ENCODE measurements at places on chromosomes 16 and 17.
A peak's percentile ranks its signal among the peaks of the same experiment; 100 is the strongest.

- ATAC-seq: no peak
These were observed 17.0 kb downstream of the BEAN1 start for GRCh38 chr16:66444049-66444481.

DNA sequence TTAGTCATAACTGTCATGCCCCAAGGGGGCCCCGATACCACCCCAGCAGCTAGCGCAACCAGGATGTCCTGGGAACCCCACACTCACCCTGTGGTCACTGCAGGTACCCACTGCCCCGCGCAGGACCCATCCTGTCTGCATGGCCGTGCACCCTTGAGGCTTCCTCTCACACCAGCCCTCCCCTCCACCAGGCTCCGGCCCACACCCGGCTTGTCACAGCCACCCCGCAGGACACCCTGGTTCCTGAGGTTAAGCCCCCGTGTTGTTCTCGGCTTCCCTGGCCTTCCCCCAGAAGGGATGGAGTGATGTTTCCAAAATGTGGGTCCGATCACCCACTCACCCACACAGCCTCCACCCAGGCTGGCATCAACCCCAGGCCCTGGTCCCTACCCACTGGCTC lies 7.5 kb downstream of the DNASE1L2 start:
- no peak for ATAC-seq

GRCh38 chr17:46212634-46213435 lies 19.6 kb upstream of the KANSL1 start:
- ATAC-seq: no peak

DNA sequence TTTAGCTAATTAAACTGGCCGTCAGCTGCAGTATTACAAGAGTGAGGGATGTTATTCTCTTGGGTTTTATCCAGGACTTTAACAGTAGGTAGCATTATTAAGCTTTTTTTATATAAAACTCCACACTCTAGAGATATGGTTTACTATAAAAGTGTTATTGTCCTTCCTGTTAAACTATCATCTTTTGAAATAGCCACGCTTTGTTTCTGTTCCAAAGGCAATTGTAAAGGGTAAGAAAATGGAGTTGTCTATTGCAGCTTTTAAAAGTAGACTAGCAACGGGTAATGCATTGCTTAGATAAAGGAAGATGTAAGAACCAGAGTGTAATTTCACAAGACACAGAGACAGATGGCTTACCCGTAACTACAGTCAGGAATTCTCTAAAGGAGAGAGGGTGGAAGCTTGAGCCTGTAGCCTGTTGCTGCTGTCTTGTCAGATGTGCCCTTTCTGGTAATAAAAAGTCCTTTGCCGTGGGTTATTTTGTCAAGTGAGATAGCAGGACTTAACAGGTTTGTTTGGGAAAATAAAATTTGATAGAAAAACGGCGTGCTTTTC lies 56.4 kb downstream of the WWOX start:
- ATAC-seq: no peak

DNA sequence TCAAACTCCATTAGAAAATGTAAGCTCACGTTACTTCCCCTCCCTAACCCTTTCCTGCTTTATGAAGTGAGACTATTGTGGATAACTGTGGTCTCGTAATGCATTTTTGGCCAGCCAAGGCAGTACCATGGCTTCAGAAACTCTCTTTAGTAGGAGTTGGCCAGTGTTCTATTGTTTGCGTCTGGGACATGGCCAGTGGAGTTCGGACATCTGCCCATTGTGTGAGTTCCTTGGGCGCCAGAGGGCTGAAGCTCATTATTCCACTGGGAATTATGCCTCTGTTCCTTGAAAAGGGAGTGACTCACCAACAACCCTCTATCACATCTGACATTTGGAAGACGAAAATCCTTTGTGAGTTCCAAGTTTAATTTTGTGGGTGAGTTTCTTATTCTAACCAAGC lies 319.5 kb upstream of the SOX9 start:
- no peak for ATAC-seq

GRCh38 chr16:82761236-82761635 lies 134.5 kb downstream of the CDH13 start:
- ATAC-seq: no peak

- ATAC-seq: no peak
These were observed 5.4 kb downstream of the DYNC1LI2 start for GRCh38 chr16:66746048-66746447.

- ATAC-seq: no peak
These were observed 67.4 kb upstream of the SOX9 start for GRCh38 chr17:72053449-72053848.

DNA sequence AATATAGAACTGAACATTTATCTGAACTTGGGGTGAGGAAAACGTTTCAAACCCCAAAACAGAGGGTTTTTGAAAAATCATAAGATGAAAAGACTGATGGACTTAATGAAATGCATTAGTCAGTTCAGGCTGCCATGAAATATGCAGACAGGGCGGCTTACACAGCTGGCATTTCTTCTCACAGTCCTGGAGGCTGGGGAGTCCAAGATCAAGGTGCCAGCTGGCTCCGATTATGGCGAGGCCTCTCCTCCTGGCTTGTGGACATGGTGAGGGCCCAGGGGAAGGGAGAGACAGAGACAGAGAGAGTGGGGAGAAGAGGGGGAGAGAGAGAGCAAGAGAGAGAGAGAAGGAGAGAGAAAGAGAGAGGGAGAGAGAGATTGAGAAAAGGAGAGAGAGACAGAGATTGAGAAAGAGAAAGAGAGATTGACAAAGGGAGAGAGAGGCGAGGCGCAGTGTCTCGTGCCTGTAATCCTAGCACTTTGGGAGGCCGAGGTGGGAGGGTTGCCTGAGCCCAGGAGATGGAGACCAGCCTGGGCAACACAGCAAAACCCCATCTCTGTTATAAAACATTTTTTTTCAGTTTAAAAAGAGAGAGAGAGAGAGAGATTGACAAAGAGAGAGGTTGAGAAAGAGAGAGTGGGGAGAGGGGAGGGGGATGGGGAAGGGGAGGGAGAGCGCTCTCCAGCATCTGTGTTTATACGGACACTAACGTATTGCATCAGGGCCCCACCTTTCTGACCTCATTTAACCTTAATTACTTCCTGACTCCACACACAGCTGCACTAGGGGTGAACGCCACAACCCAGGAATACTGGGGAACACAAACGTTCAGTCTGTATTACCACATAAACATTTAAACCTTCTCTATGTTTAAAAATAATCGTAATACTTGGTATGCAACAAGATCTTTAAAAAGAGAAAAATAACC lies 24.6 kb upstream of the RPH3AL start:
- no peak for ATAC-seq

DNA sequence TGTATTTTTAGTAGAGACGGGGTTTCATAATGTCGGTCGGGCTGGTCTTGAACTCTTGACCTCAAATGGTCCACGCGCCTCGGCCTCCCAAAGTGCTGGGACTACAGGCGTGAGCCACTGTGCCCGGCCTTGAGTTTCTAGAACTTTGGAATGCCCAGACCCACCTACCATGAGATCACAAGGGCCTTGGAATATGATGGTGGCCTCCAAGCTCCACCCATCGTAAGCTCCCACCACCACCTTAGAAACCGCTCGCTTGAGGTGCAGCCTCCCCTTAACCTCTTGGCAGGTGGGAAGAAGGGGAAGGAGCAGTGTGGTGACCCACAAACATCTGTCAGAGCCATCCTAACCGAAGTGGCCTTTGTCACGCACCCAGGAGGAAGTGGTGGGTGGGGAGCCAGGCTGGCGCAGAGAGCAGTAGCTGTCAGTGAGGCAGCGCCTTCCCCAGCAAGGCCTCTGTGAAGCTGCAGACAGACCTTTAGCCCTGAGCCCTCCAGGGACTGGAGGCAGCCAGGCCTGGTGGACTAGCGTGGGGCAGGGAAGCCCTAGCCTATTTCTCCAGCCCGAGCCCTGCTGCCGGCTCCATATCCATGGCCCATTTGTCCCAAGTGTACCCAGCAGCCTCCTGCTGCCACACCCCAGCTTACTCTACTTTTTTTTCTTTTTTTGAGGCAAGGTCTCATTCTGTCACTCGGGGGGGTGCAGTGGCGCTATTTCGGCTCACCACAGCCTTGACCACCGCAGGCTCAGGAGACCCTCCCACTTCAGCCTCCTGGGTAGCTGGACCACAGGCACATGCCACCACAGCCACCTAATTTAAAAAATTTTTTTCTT lies 13.1 kb upstream of the SEPHS2 start:
- ATAC-seq: peak; percentile 98

GRCh38 chr17:33085256-33085655 lies 93.6 kb downstream of the SPACA3 start:
- no peak for ATAC-seq

GRCh38 chr16:64238571-64238970 lies 883.3 kb downstream of the CDH11 start:
- ATAC-seq: no peak

GRCh38 chr17:14372905-14373613 lies 72.2 kb downstream of the HS3ST3B1 start:
- no peak for ATAC-seq

GRCh38 chr17:45934044-45934979 lies 40.0 kb downstream of the MAPT start:
- no peak for ATAC-seq

GRCh38 chr16:71347146-71347545 lies 11.4 kb upstream of the CALB2 start:
- ATAC-seq: no peak

GRCh38 chr17:6780886-6781285 lies 4.9 kb downstream of the FBXO39 start:
- ATAC-seq: no peak

DNA sequence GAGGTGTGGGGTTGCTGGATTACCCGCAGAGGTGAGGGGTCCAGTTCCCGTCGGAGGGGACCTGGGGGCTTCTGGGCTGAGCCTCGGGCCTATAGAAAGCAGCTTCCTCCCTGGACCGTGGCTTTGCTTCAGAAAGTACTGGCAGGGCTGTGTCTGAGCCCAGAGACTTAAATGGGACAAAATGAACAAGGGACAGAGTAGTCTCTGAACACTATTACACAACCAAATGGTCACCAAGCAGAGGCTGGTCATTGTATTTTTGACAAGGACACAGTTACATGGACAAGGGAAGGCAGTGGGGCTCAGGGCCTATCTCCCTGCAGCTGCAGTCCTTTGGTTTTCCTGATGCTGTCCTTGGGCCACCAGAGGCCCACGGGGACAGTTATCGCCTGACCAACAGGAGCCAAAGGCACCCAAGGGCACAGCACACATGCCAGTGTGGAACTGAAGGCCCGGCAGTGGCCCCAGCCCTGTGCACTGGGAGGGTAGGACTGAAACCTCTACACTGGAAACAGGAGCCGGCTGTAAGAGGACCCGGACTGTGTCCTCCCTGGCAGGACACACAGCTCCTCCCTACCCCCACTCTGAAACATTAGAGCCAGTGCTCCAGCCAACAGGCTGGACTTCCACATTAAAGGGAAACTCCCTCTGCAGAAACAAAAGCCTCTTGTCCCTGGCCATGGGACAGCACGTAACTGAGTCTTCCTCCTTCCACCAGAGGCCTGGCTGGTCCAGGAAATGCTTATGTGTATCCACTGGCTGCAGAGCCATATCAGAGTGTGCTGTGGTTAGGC lies 26.0 kb upstream of the ERN1 start:
- no peak for ATAC-seq

GRCh38 chr17:37661400-37662014 lies 18.3 kb upstream of the DDX52 start:
- no peak for ATAC-seq

DNA sequence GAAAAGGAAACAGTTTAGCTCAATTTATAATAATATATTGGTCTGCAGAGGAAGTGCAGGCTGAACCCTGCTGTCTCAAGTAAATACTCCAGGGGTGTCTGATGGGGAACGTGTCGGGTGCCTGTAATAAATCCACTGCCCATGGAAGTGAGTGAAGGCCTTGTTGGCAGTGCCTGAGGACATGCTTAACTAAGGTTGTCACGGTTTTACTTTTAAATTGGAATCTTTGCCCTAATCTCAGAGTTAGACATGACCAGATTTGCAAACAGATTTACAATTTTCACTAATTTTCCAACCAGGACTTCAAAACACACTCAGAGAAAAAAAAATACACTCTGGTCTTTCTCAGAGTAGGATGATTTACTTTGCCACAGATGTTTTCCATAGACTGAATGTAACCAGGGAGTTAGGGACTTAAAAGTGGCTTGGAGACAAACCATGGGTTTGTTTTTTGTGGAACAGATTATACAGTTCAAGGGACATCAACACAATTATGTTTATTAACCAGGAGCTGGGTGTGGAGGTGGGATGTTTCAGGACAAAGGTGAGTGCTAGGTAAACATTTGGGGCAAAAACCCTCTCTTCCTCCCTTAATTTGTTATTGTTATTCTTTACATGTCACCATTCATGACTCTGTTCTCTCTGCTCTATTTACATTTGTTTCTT lies 144.5 kb downstream of the FTO start:
- ATAC-seq: no peak

DNA sequence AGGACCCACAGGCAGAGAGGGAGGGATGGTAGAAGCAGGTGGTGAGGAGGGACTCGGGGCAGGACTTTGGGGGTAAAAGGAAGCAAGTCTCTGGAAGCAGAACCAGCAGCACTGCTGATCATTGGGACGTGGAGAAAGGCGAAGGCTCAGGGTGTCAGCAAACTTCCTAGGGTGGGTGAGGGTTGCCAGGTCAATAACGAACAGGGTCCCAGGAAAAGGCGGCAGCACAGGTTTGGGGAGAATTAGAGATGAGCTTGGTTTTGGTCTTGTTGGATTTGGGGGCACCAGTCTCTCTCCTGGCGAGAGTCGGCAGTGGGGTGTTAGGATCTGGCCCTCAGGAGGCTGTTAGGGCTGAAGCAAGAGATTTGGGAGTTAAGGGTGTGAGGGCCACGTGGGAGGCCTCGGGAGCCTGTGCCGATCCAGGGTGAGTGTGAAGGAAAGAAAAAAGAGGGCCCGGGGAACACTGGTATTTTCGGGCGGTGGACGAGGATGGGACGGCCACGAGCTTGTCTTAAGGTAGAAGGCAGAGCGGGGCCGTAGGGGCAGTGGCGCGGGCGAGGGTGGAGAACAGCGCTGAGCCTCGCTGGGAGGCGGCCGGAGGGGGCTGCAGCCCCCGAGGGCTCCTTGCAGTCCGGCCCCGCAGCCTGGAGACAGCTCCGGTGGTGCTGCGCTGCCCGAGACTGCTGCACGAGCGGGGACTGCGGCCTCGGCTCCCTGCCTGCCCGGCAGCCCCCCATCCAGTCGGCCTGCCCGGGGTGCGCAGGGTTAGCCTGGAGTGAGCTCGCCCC lies 765 bp upstream of the ADORA2B start:
- ATAC-seq: no peak

DNA sequence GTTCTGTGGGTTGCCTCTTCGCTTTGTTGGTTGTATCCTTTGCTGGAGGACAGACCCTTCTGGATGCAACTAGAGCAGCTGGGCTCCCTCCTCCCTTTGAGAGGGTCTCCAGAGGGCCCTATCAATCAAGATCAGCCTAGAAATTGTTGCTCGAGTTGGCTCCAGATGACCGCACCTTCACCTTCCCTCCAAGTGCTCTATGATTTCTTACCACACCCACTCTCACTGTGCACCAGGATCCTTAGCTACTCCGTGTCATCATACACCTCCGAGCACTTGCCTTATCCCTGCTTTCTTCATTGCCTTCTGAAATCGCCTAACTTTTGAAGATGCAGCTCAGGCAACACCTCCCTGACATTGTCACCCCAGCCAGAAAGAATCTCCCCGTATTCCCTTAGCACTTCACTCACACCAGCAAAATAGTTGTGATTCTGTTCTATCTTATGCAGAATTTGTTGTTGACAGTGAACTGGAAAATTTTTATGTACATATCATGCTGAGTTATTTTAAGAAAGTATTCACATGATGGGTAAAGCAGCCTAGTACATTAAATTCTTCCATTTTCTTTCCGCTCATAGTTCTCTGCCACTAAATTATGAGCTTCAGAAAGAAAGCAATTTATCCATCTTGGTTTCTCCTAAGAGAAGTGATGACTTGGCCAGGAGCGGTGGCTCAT lies 52.9 kb downstream of the ABAT start:
- no peak for ATAC-seq

All from stimulated activated memory B cell treated with anti-CD40 and anti-IgM and Interleukin-4, amounts not matched to agents 10 μg/mL and 1 μg/mL and 100 μg/mL, for 72 hours (primary cell).